GM04503 (cell line): ENCODE measurements at places on chromosomes 5 and 9.

DNA sequence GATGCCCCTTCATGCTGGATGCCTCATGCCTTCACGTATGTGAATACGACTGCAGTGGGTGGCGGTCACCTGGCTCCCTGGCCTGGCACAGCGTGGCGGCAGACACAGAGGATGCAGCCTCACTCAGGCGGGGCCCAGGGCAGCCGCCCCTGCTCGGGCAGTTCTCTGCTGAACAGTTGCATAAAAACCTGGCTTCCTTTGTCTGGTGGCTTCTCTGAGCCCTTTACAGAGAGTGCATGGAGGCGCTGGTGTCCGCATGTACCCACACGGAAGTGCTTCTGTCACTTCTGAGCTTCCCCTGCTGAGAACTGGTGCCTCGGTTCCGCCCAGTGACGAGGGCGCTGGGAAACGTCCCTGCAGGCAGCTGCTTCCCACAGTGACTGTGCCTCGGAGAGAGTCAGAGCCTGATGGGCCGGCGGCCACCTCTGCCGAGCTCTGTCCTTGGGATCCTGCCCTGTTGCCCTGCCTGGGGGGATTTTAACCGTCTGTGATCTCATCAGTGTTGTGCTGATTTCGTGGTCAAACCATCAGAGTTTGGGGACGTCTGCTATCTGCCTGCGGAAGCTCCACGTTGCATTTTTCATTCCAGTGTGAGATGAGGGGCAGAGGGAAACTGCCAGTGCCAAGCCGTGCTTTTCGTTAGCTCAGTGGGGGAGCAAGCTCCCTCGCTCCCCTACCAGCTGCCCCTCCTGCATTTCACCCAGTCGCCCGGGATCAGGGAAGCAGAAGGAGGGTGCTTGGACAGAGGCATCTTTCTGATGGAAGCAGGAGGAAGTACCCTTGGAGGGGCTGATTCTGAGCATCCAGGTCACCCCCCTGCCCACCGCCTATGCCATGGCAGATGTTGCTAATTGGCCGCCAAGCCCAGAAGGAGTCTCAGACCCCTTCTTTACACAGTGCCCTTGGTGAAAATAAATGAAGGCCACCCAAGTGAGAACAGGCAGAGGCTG lies 153.0 kb upstream of the COL5A1 start:
- no peak for DNase-seq

DNA sequence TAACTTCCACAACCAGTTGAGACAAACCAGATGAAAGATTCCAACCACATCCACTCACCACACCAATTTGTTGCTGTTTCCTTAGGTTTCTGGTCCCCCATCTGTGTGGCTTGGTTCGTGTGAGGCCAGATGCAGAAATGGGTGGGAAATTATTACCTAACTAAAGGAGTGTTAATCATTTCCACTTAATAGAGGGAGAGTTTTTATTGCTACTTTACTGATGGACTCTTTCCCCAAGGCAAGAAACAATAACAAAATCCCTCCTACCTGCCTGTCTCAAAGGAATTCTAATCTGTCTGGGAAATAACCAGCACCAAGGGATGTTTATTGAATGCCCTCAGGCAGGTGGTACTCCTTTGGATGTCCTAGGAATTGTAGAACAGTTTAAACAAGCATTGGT lies 76.3 kb downstream of the TMEM167A start:
- DNase-seq, result no peak

- no peak for DNase-seq
Measured at GRCh38 chr9:136668983-136669790, 6.5 kb downstream of the EGFL7 start.

- peak; percentile 4 for DNase-seq
Measured at GRCh38 chr5:152505442-152506042, 100.5 kb upstream of the NMUR2 start.

DNA sequence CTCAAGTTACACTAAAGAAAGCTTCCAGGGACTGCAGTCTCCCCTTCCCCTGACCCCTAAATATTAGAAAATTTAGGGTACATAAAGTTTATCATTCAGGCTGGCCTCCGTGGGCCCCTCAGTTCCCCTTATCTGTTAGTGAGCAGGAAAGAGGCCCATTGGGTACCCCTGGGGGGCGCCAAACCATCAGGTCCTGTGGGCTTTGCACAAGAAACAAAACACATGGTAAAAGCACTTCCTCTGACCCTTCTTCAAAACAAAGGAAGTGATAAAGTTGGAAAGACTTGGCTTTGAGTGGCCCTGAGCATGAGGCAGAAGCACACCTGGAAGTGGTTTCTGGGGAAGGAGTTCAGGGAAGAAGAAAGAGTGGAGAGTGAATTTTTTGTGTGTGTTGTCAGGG lies 213.0 kb downstream of the SMARCA2 start:
- DNase-seq, result no peak

DNA sequence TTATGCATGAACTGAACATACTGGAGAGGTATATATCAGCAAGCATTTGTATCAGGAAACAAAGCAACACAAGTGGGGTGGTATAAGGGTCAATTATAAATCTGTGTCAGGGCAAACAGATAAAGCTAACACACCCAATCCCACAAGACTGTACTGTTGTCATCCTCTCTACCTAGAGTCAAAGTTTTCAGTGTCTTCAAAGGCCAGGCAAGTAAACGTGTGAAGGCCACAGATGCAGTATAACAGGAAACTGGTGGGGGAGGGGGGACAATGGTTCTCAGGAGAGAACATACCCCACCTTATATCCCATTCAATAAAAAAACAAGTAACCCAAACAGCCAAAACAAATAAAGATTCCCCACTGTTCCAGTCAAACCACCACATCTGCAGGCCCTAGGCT lies 22.1 kb downstream of the ELP1 start:
- no peak for DNase-seq

DNA sequence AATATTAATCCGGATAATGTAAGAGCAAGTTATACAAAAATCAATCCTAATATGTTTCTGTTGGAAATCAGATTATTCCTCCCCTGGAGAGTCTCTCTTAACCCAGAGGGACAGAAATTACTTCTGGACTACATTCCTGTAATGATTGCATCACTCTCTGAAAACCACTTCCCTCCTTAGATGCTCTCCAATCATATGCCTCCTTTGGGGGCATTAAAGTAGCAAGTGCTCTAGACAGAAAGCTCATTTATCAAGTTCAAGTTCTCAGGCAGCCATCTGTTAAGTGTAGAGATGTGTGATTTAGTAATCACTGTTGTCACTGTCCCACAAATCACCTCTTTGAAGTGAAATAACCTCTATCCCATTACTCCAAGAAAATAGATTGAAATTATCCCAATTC lies 247.1 kb downstream of the SLCO4C1 start:
- no peak for DNase-seq

GRCh38 chr5:36561601-36562000 lies 44.8 kb upstream of the SLC1A3 start:
- no peak for DNase-seq
